Thymus (tissue), 14 donors: ENCODE measurements at places on chromosomes 1 and 21. TPM values are rescaled to one million over a fixed set of nuclear protein-coding genes. Genes with fewer than 3 reads are reported as not detected.

DNA sequence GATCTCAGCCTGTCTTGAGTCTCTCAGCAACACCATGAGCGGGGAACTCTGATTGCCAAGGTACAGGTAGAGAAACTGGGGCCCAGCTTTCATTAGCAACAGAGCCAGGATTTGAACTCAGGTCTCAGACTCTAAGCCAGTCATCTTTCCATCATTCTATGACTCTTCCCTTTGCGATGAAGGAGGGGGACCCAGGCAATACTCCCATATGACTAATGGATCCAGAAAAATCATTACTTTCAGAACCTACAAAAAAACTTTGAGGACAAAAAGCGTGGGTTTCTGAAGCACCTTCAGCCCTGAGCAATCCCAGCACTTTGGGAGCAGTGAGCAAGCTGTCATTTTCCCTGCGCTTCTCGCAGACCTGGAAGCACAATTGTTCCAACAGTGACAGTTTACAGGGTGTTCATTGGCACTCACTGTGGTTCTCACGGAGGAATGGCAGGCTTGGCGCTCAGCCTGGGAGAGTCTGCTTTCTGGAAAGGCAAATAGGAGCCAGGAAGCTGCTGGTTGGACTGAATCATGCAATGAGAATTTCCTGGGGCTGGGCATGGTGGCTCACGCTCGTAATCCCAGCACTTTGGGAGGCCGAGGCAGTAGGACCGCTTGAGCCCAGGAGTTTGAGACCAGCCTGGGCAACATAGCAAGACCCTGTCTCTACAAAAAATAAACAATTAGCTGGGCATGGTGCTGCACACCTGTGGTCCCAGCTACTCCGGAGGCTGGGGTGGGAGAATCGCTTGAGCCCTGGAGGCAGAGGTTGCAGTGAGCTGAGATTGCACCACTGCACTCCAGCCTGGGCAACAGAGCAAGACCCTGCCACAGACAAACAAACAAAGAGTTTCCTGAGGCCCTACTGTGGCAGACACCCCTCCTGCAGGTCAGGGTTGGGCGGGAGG is 40.1 kb downstream of the SLC2A7 start:
- H3K36me3 ChIP-seq, result no peaks in the 10 kb centered on the region
- H3K27me3 ChIP-seq, result no peaks in the 10 kb centered on the region
- H3K4me3 ChIP-seq, result no peak overlapping the region

The FOXD2 gene
- total RNA-seq, result 0.05 TPM

DNA sequence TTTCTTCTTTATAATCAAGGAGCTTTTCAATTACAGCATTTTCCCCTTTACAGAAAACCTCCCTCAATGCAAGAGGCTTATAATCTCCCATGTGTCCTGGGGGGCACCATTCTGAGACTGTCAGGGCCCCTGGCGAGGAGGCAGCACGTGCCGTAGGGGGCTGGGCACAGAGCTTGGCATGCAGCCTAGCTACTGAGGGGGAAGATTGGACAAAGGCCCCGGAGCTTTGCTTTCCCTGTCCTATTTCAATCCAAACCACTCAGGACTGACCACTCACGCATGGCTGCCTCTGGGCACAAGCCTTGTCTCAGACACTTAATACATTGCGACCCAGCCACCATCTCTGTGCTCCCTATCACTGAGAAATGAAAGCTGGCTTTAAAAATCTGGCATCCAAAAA is 2.8 kb upstream of the RAP1GAP start:
- peaks cover 1% of the 10 kb centered on the region for H3K36me3 ChIP-seq
- no peak overlapping the region for H3K27ac ChIP-seq
- no peak for DNase-seq
- H3K4me3 ChIP-seq, result no peak overlapping the region
- H3K4me1 ChIP-seq, result peaks cover 19% of the 10 kb centered on the region

DNA sequence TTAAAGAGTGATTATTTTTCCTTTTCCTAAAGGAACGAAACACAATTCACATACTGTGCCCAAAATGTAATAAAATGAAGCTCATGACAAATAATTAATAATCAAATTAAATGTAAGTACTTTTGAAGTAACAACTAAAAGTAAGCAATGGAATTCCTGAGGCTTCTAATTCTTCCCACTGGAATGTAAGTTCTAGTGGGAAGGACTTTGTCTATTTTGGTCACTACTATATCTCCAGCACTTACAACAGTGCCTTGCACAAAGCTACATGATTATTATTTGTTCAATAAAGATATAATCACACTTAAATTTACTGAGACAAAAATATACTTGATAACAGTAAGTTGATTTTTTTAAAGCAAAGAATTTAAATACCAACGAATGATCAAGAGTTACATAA is 128.8 kb downstream of the COQ8A start:
- no peak overlapping the region for H3K4me3 ChIP-seq
- H3K4me1 ChIP-seq, result no peaks in the 10 kb centered on the region
- no peaks in the 10 kb centered on the region for H3K27me3 ChIP-seq
- no peak for DNase-seq
- no peak overlapping the region for H3K27ac ChIP-seq

GRCh38 chr1:228828151-228828550 is 92.9 kb downstream of the RHOU start:
- H3K27me3 ChIP-seq, result no peaks in the 10 kb centered on the region
- H3K36me3 ChIP-seq, result no peaks in the 10 kb centered on the region
- H3K4me3 ChIP-seq, result no peak overlapping the region

GRCh38 chr1:186187601-186188000 is 187.5 kb downstream of the TPR start:
- H3K27ac ChIP-seq, result no peak overlapping the region
- peaks cover 4% of the 10 kb centered on the region for H3K4me1 ChIP-seq
- no peaks in the 10 kb centered on the region for H3K36me3 ChIP-seq
- H3K27me3 ChIP-seq, result no peaks in the 10 kb centered on the region

GRCh38 chr1:8646189-8646588 is 171.3 kb downstream of the RERE start:
- H3K4me1 ChIP-seq, result peaks cover 2% of the 10 kb centered on the region
- no peaks in the 10 kb centered on the region for H3K27me3 ChIP-seq
- no peak overlapping the region for H3K27ac ChIP-seq
- H3K36me3 ChIP-seq, result peaks cover 5% of the 10 kb centered on the region
- no peak overlapping the region for H3K4me3 ChIP-seq

The PLCH2 gene
- 0.90 TPM for total RNA-seq

The CD55 gene
- 11.9 TPM for total RNA-seq

- no peak overlapping the region for H3K27ac ChIP-seq
- peaks cover 23% of the 10 kb centered on the region for H3K4me1 ChIP-seq
- no peaks in the 10 kb centered on the region for H3K27me3 ChIP-seq
- DNase-seq, result no peak
- H3K4me3 ChIP-seq, result no peak overlapping the region
- H3K36me3 ChIP-seq, result no peaks in the 10 kb centered on the region
Observed at GRCh38 chr1:223224465-223224864, 81.4 kb upstream of the TLR5 start.

The AMPD2 gene
- total RNA-seq, result 24.8 TPM
